D721Med (cell line): ENCODE measurements at places on chromosomes 1 and 21.

DNA sequence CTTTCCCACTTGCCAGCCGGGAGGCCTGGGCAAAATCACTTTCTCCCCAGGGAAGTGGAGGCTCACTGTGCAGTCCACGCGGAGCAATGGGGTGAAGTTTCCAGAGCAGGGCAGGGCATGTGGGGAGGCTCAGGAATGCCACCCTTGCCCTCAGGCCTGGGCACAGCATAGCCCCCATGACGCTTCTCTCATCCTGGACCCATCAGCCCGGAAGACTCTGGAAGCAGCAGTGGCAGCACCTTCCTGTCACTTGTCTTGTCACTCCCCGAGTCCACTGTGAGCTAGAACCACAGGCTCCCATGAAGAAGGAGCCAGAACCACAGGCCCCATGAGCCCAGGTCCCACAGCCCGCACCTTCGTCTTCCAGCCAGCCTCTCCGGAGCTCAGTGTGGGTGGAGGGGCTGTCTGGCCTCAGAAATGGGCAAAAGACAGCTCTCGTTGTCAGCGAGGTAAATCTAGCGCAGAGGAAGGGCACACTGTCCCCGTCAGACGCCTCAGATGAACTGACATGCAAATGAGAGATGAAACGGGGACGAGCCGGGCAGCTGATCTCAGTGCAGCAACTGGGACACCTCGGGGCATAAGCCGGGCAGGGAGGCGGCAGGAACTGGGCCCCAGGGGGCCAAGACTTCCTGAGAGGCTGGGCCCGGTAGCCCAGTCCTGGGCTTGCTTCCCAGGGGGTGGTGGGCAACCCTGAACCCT is 6.1 kb downstream of the PDE9A start:
- DNase-seq = no peak

- peak; percentile 71 for DNase-seq
These were observed 809 bp downstream of the SYT11 start for GRCh38 chr1:155859881-155860871.

GRCh38 chr1:45037456-45037855 is 25.4 kb downstream of the UROD start:
- DNase-seq = no peak

DNA sequence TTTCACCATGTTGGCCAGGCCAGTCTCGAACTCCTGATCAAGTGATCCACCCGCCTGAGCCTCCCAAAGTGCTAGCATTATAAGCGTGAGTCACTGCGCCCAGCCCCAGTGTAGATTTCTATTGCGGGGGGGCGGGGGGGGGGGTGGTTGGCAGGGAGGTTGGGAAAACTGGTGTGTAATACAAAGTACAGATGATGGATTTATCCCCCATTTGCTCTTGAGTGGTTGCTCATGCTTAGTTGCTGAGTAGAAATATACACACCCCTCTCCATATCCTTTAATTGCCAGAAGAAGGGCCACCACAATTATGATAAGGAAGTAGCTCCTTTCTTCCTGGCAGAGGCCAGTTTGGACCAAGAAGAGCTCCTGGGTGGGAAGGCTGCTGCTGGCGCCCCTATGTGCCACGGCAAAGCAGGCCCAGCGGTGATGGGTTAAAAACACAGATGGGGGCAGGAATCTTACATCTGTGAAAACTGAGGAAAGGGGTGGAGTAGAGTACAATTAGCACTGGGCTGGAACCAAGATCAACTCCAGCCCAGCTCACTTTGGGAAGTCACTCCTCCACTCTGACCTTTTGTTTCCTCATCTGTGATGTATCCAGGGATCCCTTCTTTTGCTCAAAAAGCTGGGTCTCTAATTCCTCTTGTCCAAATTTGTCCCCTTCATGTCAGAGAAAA is 55.2 kb downstream of the MRPL37 start:
- no peak for DNase-seq
